ENCODE measurements at places on chromosomes 6 and 20.

GRCh38 chr6:30530014-30530413, 26.3 kb downstream of the GNL1 start:
- DNase-seq = no peak

GRCh38 chr6:140271759-140272377, 897.4 kb upstream of the CITED2 start:
- DNase-seq = no peak

GRCh38 chr20:48106428-48106827, 321.1 kb upstream of the SULF2 start:
- DNase-seq = no peak

DNA sequence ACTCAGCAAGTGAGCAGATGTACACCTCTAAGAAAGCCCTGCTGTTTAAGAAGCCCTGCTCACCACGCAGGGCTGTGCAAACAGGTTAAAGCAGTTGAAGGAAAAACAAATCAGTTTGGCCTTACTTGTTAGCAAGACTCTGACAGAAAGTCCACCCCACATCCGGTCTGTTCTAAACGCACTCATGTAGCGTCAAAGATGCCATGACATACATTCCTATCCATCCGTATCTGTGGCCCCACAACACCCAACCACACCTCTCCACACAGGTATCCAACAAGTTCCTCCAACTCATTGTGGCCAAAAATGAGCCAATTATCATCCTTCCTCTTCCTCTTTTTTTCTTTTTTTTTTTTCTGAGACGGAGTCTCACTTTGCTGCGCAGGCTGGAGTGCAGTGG, 22.8 kb upstream of the RAB22A start:
- no peak for DNase-seq

DNA sequence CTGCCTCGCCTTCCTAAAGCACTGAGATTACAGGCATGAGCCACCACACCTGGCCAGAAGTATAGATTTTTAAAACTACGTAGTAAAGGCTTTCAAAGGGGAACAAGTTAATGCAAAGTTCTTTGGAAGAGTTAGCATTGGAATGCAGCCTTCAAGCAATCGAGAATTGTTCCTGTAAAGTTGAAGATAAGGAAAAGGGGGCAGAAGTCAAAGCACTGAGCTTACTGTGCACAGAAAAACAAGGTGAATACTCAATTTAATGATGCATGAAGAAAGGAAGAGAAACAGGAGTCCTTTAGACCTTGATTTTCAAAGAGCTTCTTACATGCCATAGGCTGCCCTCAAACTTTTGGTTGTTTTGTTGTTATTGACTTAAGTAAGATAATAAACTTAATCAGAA, 29.1 kb upstream of the LGSN start:
- DNase-seq = no peak
